Stimulated activated naive CD8-positive, alpha-beta T cell treated with anti-CD3 and anti-CD28 coated beads, Interleukin-15, amount 100 ng/mL, for 72 hours (primary cell): ENCODE measurements at places on chromosomes 16 and 17.

DNA sequence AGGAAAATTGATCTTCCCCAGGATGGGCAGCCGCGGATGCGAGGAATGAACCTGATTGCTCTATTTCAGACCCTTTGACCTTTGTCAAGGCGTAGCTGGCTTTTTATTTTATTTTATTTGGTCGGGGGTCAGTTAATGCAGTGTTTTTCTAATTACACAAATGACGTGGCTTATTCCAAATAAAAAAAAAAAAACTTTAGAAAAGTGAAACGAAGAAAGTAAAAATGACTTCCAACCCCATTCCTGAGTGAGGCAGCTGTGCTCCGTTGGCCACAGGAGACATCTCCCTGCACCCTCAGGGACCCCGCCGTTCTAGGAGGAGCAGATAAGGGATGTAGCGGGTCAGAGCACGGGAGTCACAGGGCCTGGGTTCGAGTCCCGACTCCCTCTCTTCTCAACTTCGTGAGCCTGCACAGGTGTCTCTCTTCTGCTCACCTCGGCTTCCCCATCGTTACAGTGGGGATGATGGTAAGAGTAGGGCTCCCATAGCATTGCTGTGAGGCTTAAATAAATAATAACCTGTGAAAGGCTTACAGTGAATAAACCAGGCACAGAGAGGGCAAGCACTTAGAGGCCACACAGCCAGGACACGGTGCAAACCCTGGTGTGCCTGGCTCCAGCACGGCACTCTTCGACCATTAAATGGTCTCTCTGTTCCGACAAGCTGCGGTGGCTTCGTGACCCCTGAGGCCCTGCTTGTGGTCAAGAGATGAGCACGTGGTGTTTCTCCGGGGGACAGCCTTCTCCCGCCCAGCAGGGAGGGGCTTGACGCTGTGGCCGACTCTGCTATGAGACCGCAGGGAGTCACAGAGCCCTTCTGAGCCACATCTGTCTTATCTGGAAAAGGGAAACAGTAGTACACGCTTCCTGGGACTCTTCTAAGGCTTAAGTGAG is 10.2 kb downstream of the FOXF1 start:
- DNase-seq: no peak

DNA sequence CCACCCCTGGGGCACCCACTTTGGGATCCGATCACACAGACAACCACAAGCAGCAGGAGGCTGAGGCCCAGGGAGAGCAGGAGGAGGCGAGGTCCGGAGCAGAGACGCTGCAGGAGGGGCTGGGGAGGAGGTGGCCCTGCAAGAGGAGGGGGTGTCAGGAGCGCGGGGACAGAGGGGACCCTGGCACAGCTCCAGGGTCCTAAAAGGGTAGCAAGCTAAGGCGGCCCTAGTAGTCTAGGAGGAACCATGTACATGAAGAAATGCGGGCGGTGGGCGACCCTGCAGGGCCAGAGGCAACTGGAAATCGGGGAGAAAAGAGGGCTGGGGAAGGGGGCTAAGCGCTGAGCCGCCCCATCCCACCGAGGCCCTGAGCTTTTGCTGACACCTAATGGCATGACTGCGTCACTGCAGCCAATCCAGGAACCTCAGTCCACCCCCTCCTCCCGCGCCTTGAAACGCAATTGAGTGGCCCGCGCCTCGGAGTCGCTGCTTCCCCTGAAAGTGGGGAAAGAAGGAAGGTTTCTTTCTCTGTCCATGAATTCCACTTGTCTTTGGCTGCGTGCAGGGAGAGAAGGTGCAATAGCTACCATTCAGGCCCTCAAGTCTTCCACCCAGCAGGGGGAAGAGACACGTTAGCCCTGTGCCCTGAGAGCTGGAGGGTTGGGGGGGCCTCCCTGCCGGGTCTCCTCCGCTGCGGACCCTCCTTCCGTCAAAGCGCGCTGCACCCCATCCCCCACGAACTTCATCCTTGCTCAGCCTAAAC is 1.8 kb downstream of the ASGR1 start:
- peak; percentile 68 for DNase-seq

- no peak for DNase-seq
Observed at GRCh38 chr16:50441486-50442157, 72.8 kb upstream of the BRD7 start.

- DNase-seq: no peak
Observed at GRCh38 chr17:2821868-2822267, 25.6 kb downstream of the RAP1GAP2 start.

DNA sequence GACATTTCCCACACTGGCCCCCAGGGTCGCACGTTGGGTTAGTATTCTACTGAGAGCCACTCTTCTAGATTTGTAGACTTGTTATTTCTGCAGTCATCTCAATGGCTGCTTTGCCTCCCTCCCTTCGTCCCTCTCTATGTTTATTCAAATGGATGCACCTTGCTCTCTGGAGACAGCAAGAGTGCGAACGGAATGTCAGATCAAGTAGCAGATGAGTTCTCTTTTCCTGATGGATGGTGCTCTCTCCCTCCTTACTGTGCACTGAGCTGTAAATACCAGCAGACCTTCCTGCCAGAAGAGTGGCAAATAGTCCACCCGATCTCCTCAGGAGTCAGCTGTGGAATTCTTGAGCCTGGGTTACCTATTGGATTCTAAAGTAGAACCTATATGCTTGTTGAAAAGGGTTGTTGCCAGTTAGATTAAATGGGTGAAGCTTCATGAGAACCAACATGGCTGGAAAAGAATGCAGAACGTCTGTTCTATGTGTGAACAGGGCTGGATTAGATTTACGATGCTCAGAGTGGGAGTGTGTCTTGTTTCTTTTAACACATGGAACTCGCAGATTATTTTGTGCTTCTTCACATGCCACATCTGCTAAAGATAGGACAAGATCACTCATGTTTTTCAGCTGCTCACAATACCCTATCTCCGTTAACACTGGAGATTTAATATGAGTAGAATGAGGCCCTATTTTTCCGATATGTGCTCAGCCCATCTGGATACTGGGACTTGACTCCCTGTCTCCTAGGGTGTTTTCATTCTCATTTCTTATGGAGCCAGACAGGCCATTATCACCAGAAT is 6.1 kb downstream of the GNAO1 start:
- DNase-seq: no peak

- no peak for DNase-seq
Observed at GRCh38 chr16:70512456-70512855, 10.9 kb downstream of the COG4 start.

GRCh38 chr17:4919511-4920047 is 12.5 kb upstream of the GP1BA start:
- no peak for DNase-seq

GRCh38 chr17:50267074-50267841 is 7.0 kb upstream of the TMEM92 start:
- no peak for DNase-seq

DNA sequence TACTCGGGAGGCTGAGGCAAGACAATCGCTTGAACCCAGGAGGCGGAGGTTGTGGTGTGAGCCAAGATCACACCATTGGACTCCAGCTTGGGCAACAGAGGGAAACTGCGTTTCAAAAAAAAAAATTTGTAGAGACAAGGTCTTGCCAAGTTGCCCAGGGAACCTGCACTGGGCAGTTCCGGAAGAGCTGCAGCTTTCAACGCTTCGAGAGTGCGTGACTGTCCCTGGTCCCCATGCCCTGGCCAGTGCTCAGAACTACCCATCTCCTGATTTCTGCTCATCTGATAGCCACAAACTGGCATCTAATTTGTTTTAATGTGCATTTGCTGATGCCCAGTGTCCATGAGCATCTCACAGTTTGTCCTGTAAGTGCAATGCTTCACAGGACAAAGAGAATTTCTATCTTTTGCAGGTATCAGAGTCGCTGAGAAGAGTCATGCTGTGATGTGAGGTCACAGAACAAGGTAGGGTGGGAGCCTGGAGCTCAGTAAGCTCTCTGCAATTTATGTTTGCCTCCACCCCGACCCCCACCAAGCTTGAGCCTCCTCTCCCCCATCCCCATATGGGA is 3.9 kb downstream of the ACTG1 start:
- DNase-seq: no peak

DNA sequence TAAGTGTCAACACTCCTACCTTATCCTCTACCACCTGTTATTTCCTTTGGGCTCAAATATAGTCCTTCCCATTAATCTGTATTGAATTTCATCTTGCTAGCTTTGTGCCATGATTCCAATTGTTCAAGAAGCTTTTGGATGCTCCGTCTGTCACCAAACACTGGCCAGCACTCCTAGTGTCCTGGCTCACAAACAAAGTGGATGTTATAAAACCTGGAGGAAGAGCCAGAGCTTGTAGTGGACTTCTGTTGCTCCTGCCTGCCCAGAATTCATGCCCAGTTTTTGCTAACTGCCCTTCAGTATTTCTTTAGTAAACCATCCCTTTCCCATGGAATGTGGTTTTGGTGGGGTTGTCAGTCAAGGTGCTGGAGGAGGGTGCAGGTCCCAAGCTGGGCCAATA is 77.2 kb upstream of the HS3ST2 start:
- DNase-seq: no peak

DNA sequence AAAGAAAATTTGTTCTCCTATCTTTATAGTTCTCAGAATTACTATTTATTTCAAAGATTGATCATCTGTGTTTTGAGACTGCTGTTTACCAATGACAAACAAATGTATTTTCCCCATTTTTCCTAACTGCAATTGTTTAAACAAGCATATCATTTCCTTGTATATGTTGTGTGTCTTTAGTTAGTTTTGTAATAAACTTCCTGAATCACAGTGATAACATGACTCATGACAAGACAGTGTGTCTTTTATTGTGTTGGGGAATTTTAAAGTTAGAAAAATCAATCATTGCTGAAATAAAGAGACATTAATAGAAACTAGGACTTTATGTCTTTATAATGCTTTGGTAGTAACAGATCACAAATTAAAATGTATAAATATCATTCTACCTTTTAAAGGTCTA is 348.5 kb downstream of the KCNJ2 start:
- DNase-seq: no peak

GRCh38 chr16:22008215-22009059 is 526 bp downstream of the MOSMO start:
- DNase-seq: peak; percentile 29

GRCh38 chr16:89099905-89100304 is 6.3 kb downstream of the ACSF3 start:
- peak; percentile 49 for DNase-seq

DNA sequence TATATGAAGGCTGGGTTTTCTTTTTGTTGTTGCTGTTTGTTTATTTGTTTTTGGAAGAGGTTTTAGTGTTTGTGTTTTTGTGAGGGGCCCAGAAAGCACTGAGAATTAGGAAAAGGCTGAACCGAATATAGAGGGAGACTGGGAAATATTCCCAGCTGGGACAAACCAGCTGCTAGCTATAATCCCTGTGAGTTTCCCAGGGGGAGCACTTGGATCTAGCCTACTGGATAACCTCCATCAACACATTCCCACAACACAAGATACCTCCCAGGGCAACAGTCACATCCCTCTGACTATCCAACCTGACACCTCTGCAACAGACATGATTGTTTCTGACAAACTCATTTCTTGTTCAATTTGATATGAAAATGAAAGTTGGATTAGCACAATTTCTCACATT is 16.7 kb downstream of the CDH11 start:
- DNase-seq: no peak

DNA sequence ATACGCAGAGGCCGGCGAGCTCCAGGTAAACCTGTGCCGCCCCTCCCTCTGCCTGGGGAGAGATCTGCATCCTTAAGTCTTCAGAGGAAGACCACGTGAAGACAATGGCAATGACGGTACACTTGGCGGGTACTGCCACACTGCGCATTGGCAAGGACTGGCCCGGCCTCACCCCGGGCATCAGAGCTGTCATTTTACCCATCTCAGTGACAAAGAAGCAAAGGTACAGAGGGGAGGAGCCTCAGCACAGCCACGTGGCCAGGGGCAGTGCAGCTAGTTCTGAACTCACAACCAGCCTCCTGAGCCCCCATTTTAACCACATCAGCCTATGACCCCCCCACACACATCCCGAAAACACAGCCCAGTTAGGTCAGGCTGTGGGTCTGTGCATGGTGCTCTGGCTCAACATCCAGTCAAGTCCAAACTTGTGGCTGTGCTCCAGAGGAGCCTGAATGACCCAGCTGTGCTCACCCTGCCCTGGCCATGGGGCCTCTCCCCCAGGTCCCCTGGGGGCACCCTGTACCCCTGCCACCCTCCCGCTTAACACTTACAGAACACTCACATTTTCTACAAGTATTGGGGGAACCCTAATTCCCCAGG is 80.6 kb downstream of the C16orf95 start:
- no peak for DNase-seq

GRCh38 chr17:39950871-39951348 is 11.9 kb upstream of the GSDMA start:
- no peak for DNase-seq

DNA sequence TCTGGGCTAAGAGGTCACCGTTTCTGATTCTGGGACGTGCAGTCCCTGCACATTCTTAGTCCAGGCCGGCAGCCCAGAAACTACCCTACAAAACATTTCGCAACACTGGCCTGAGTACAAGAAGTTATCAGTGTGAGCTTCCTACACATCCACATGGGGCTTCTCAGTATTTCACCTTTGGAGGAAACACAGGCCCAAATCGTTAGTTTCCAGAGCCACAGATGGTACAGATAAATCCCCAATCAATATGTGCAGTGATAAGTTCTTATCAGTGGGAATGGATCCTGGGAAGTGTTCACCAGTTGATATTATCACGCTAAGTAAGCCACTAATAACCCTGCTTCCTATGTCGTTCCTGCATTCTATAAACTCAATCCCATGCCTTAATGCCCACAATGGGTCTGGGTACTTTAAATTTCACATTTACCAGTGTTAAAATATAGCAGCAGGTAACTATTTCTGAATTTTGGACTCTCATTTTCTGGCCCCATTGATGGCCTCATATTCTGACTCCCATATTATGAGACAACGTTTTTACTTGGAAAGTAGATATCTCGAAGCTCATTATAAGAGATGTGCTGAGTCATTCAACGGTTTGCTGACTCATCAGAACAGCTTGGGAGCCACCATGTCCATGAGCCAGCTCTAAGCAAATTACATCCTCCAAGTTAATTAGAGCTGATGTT is 370.2 kb upstream of the MAF start:
- no peak for DNase-seq

- DNase-seq: no peak
Observed at GRCh38 chr17:81256616-81257015, 17.5 kb downstream of the NDUFAF8 start.

GRCh38 chr17:83013779-83014117 is 65.7 kb upstream of the METRNL start:
- no peak for DNase-seq

DNA sequence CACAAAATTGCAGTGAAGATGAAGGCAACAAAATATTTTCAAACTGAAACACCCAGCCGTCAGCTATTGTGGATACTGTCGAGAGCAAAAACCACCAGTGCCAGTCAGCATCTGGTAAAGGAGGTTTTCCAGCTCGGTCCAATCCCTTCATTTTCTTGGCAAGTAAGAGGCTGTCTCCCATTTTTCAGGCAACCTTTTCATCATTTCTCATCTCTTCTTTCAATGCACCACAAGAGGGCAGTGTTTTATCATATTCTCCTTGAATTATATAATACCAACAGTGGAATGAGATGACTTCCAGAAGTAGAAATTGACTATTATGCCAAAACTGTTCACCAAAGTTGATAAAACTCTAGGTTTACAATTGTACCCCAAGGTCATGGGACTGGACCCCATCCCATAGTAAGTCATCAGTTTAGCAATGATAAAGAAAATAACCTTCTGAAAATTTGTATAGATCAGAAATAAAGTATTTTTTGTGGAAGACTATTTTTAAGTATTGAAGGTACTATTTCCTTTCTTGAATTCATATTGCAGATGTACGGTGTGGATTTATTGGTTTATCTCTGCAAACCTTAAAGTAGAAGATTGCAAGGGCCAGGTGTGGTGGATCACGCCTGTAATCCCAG is 16.8 kb downstream of the NQO1 start:
- no peak for DNase-seq

GRCh38 chr16:19549673-19550072 is 5.8 kb upstream of the VPS35L start:
- no peak for DNase-seq
